ENCODE measurements at places on chromosomes 11 and 22.

DNA sequence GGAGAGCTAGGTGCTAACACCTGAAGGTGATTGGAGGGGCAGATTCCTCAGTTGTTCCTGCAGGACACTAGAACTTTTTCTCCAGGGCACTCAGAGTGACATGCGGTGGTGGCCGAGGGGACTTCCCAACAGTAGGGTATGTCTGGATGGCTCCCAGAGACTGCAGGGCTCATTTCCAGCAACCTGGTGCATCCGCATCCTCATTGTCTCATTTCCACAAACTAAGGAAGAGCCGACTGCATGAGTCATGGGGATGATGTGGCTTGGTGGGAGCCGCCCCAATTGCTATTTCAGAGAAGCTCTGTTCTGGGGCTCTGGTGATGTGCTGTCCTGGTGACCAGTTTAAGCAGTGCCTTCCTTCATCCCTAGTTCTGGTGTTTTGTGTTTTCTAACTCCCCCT lies 2.8 kb upstream of the ROBO4 start:
- no peak for DNase-seq

GRCh38 chr22:40499209-40499623 lies 128.8 kb downstream of the SGSM3 start:
- DNase-seq: no peak

- no peak for DNase-seq
Measured at GRCh38 chr22:30910358-30910757, 58.2 kb downstream of the MORC2 start.

- no peak for DNase-seq
Measured at GRCh38 chr11:3147257-3147619, 17.9 kb downstream of the OSBPL5 start.

DNA sequence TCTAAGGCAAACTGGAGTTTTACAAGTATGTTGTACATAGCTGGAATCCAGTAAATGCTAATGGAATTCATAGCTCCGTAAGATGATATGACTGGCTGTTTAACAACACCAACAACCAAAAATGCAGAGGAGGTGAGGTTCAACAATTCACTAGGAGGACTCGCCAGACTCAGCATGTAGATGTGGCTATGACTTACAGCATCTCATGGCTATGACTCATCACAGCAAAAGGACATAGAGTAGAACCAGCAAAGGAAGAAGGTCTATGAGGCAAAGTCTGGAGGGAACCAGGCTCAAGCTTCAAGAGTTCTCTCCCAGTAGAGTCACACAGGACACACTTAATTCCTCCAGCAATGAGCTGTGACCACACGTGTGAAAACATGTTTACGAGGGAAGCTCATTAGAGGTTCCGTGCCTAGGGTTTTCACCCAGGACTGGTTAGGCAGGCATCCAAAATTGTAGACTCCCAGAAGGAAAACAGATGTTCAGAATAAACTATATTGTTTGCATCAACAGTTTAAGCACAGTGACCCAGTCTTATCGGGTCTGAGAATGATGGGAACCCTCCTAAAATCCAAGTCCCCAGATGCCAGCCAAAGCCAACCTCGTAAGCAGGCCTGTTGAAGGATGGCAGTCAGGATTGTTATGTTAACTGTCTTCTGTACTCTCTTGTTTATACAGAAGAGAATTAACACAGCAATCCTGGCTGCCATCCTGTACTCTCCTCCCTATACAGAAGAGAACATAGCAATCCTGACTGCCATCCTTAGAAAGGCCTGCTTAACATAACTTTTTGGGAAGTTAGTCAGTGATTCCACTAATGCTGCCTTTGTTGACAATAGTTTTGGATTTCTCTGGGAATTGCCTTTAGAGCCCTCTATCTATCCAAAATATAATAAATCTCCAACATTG lies 116.6 kb downstream of the LARGE1 start:
- DNase-seq: no peak

DNA sequence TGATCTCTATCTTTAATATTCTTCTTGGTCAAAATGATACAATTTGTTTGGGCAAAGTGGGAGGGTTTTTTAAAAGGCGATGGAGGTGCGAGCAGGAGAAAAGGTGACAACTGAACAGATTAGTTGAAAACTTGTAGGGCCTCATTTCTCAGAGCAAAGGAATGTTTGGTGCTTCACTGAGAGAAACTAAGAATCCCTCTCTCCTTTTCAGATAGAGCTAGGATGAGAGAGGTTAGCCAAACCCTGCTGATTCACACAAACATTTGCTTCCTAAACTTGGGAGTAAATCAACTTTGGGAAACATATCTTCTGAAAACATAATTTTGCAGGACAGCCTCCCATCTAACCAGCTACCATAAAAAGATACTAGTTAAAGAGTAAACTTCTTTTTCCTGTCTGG lies 57.0 kb downstream of the PHF21A start:
- DNase-seq: no peak

Measured in stimulated activated CD4-positive, alpha-beta T cell treated with anti-CD3 and anti-CD28 coated beads, Interleukin-15, amount 100 ng/mL, for 1 hour (primary cell).